ENCODE measurements at places on chromosomes 1 and 21. TPM values are rescaled to one million over a fixed set of nuclear protein-coding genes. Genes with fewer than 3 reads are reported as not detected.

The AIRE gene
- total RNA-seq, result not detected

The GREM2 gene
- 0.50 TPM for total RNA-seq

The AMY1B gene
- not detected for total RNA-seq

The FMO1 gene
- not detected for total RNA-seq

The PPIAL4G gene
- not detected for total RNA-seq

The EPHA2 gene
- total RNA-seq, result 140 TPM

The PPM1J gene
- 5.2 TPM for total RNA-seq

- no peaks in the 10 kb centered on the region for H3K27me3 ChIP-seq
- no peaks in the 10 kb centered on the region for H3K4me1 ChIP-seq
- no peaks in the 10 kb centered on the region for H3K36me3 ChIP-seq
- no peak overlapping the region for H3K4me3 ChIP-seq
- H3K27ac ChIP-seq, result no peak overlapping the region
- no peak for DNase-seq
Measured at GRCh38 chr1:181514298-181515290, 31.3 kb downstream of the CACNA1E start.

- no peaks in the 10 kb centered on the region for H3K4me1 ChIP-seq
- no peaks in the 10 kb centered on the region for H3K36me3 ChIP-seq
- no peaks in the 10 kb centered on the region for H3K27me3 ChIP-seq
- no peak overlapping the region for H3K27ac ChIP-seq
Measured at GRCh38 chr1:110707232-110707631, 32.5 kb upstream of the KCNA3 start.

- no peak overlapping the region for H3K4me3 ChIP-seq
- no peaks in the 10 kb centered on the region for H3K36me3 ChIP-seq
- H3K27ac ChIP-seq, result no peak overlapping the region
- H3K4me1 ChIP-seq, result no peaks in the 10 kb centered on the region
- H3K27me3 ChIP-seq, result peaks cover 3% of the 10 kb centered on the region
- no peak for DNase-seq
Measured at GRCh38 chr1:209215826-209216225, 367.7 kb upstream of the CAMK1G start.

GRCh38 chr1:248404024-248404423, 1.2 kb downstream of the OR2T1 start:
- no peaks in the 10 kb centered on the region for H3K27me3 ChIP-seq
- DNase-seq, result no peak
- H3K36me3 ChIP-seq, result no peaks in the 10 kb centered on the region

DNA sequence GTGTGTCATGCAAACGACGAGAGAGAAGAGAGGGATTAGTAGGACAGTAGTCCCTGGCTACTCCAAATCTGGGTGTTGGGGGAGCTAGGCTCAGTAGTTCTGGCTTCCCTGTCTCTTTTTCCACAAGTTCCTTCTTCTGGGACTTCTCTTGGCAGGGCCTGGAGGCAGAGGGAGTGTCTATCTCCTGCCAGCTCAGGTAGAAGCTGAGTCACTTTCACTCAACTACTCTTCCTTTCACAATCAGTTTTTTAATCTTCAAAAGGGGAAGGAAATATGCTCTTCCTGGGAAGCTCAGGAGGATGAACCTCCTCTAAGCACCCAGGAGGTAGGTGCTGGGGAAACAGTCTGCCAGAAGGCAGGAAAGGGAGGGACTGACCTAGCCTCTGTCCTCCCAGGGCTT, 35.2 kb upstream of the MAGOH start:
- no peak overlapping the region for H3K27ac ChIP-seq
- H3K4me1 ChIP-seq, result peaks cover 3% of the 10 kb centered on the region
- H3K27me3 ChIP-seq, result no peaks in the 10 kb centered on the region
- no peaks in the 10 kb centered on the region for H3K36me3 ChIP-seq

DNA sequence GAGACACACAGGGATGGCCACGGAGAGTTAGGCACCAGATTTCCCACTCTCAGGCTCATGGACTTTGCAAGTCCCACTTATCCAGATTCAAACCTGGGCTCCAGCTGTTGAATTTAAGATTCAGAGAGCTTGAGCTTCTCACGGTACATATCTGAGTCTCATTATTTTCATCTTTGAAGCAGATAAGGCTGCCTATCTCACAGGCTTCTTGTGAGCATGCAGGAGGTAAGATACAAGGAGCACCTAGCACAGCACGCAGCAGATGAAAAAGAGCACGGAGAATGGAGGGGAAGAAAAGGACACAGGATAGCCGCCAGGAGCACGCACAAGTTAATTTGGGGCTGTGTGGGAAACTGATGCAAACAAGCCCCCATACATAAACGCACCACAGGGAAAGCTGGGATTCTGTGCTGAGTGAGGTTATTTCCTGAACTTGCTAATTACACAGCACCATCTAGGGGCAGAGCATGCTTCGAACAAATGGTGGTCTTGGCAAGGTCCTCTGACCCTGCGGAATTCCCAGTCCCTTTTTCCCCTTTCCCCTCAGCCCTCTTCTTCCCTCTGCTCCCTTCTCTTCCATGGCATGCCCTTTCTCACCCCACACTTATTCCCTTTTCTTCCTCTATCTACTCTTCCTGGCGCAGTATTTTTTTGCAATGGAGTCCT, 134.7 kb upstream of the VANGL1 start:
- H3K27me3 ChIP-seq, result no peaks in the 10 kb centered on the region
- H3K27ac ChIP-seq, result no peak overlapping the region
- DNase-seq, result peak; percentile 53
- H3K4me3 ChIP-seq, result no peak overlapping the region

GRCh38 chr1:156914440-156914856, 6.0 kb upstream of the LRRC71 start:
- H3K4me1 ChIP-seq, result peaks cover 20% of the 10 kb centered on the region
- DNase-seq, result peak; percentile 57
- H3K27ac ChIP-seq, result no peak overlapping the region

DNA sequence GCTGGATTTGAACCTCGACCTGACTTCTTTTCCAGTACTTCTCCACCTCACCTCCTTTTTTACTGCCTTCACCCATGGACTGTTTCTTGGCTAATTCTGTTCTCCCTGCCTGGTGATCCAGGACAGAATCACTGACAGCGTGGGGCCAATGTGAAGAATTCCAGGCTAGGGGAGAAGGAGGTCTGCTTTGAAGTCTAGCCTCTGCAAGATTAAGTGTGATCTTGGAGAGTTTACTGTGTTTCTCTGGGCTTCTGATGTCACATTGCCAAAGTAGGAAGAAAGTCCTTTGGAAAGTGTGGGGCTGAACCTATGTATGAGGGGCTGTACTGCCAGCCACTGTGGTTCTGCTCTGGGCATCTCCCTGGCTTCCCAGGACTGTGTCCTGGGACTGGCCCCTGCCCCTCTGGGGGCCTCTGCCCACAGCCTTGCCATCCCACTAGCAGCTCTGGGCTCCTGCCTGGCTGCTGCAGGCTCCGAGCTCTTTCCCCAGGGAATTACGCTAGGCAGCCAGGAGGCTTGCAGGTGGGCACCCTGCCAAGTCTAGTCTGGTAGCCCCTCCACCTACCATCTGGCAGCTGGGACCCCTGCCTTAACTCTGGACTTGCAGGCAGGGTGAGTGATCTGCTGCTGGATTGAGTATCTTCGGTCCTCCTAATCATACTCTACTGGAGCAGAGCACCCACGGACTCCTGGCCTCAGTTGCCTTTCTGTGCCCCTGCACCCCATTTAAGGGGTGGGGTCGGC, 52.2 kb downstream of the YARS1 start:
- no peak for DNase-seq
- H3K27me3 ChIP-seq, result no peaks in the 10 kb centered on the region
- H3K4me3 ChIP-seq, result no peak overlapping the region
- H3K4me1 ChIP-seq, result peaks cover 42% of the 10 kb centered on the region
- H3K36me3 ChIP-seq, result no peaks in the 10 kb centered on the region

- DNase-seq, result no peak
- H3K27me3 ChIP-seq, result peaks cover 3% of the 10 kb centered on the region
- H3K27ac ChIP-seq, result no peak overlapping the region
- H3K4me3 ChIP-seq, result no peak overlapping the region
Measured at GRCh38 chr1:151501474-151501873, 9.7 kb upstream of the CGN start.

GRCh38 chr1:206065547-206066145, 12.7 kb downstream of the RHEX start:
- H3K4me3 ChIP-seq, result no peak overlapping the region
- H3K27me3 ChIP-seq, result peaks cover 14% of the 10 kb centered on the region
- H3K27ac ChIP-seq, result no peak overlapping the region
- DNase-seq, result no peak

- peaks cover 2% of the 10 kb centered on the region for H3K27me3 ChIP-seq
- H3K4me1 ChIP-seq, result no peaks in the 10 kb centered on the region
- H3K27ac ChIP-seq, result no peak overlapping the region
- DNase-seq, result no peak
Measured at GRCh38 chr1:43199093-43199726, 27.1 kb downstream of the CFAP57 start.

- H3K27ac ChIP-seq, result no peak overlapping the region
- no peaks in the 10 kb centered on the region for H3K36me3 ChIP-seq
- H3K27me3 ChIP-seq, result no peaks in the 10 kb centered on the region
Measured at GRCh38 chr1:50929376-50929958, 30.6 kb downstream of the FAF1 start.

DNA sequence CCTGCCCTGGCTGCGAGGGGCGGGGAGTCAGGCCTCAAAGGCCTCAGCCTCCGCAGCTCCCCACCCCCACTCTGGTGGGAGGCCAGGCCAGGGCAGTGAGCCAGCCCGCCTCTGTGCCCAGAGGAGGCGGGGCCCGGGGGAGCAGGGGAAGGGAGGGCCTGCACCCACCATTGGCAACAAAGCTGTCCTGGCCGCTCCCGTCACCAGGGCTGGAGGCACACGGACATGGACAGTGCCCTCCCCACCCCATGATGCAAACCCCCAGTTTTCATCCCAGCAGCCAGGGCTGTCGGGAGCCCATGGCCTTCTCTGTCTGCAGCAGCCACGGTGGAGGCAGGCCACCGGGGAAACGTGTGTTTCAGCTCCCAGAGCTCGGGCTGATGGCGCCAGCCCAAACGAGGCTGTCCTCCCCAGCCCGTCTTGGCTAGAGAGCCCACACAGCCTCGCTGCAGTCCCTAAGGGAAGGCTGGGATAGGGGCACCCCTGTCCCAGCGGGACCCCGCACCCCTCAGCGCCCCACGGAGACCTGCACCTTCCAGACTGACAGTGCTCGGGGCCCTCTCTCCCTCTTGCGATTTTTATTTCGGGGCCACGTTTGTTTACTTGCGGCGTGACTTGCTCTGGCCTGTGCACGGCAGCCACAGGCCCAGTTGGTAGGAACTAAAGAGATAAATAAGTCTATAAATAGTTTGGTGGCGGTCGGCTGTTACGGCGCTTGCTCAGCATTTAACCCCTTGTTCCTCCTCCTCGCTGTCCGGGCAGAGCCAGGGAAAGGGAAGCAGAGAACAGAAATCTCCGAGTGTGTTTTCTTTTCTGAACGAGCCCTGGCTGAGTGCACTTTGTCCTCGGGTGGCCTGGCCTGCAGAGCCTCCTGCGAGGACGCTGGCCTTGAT, 101.8 kb downstream of the PRDM16 start:
- peaks cover 32% of the 10 kb centered on the region for H3K4me1 ChIP-seq
- no peak overlapping the region for H3K27ac ChIP-seq
- no peaks in the 10 kb centered on the region for H3K27me3 ChIP-seq
- H3K36me3 ChIP-seq, result no peaks in the 10 kb centered on the region
- H3K4me3 ChIP-seq, result peak overlapping the region; percentile 8

GRCh38 chr1:59029411-59030167, 245.7 kb upstream of the JUN start:
- H3K4me1 ChIP-seq, result peaks cover 32% of the 10 kb centered on the region
- H3K27me3 ChIP-seq, result no peaks in the 10 kb centered on the region
- no peaks in the 10 kb centered on the region for H3K36me3 ChIP-seq
- no peak overlapping the region for H3K27ac ChIP-seq
- DNase-seq, result no peak
- H3K4me3 ChIP-seq, result no peak overlapping the region

GRCh38 chr1:152014943-152015342, 21.3 kb upstream of the S100A10 start:
- H3K4me3 ChIP-seq, result no peak overlapping the region
- no peak for DNase-seq
- H3K36me3 ChIP-seq, result no peaks in the 10 kb centered on the region

DNA sequence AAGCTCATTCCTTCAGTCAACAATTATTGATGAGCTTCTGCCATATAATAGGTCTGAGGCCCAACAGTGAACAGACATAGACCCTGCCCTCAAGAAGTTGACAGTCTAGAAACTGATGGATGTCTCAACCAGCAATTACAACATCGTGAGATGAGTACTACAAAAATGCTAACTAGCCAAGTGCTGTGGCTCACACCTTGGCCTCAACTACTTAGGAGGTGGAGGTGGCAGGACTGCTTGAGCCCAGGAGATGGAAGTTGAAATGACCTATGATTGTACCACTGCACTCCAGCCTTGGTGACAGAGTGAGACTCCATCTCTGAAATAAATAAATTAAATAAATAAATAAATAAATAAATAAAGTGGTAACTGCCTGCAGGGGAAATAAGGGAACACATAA, 11.7 kb upstream of the PTP4A2 start:
- no peak overlapping the region for H3K27ac ChIP-seq
- H3K4me1 ChIP-seq, result peaks cover 14% of the 10 kb centered on the region
- H3K36me3 ChIP-seq, result no peaks in the 10 kb centered on the region
- no peaks in the 10 kb centered on the region for H3K27me3 ChIP-seq
- DNase-seq, result no peak

DNA sequence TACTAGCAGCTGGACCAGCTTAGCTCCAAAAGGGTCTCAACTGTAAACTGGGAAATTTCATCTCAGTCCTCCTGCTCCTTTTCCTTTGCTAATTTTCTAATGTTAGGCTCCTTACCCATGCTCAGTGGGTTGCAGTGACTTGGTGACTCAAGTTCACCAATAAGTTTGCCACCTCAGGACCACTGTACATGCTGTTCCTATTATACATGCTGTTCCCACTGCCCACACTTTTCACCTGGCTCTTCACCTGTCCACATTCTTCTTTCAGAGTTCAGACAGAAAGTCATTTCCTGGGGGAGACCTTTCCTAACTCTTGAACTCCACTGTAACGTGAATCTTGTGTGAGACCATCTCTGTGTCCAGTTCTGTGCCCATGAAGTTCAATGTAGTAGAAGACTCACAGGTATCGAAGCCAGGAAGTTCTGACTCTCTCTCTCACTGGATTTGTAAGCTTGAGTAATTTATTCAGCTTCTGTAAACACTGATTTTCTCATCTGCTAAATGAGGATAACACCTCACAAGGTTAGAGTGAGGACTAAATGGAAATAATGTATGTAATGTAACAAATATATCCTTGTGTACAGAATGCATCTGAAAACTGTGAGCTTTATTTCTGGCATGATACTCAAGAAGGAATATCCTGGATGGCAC, 17.9 kb downstream of the CD2 start:
- no peaks in the 10 kb centered on the region for H3K36me3 ChIP-seq
- no peaks in the 10 kb centered on the region for H3K27me3 ChIP-seq
- DNase-seq, result no peak
- H3K4me3 ChIP-seq, result no peak overlapping the region
- H3K4me1 ChIP-seq, result peaks cover 3% of the 10 kb centered on the region
- H3K27ac ChIP-seq, result no peak overlapping the region

DNA sequence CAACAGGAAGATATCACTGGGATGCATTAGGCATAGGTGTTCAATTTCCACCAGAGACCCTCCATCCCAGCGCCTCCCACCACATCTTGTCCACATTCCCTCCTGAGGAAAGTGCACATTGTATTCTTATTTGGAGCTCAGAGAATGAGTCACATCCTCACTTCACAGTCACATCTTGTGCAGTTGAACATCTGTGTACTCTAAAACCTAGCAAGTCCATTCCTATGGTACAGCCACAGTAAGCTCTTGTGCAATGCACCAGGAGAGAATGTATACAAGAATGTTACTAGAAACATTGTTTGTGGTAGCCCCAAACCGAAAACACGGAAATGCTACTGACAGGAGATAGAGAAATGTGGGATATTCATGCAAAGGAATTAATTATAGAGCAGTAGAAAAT, 1.6 kb upstream of the KDF1 start:
- no peak overlapping the region for H3K4me3 ChIP-seq
- peaks cover 5% of the 10 kb centered on the region for H3K4me1 ChIP-seq
- DNase-seq, result peak; percentile 85
- H3K27ac ChIP-seq, result no peak overlapping the region
- H3K36me3 ChIP-seq, result no peaks in the 10 kb centered on the region
- peaks cover 29% of the 10 kb centered on the region for H3K27me3 ChIP-seq
